Stimulated activated naive CD8-positive, alpha-beta T cell treated with anti-CD3 and anti-CD28 coated beads, Interleukin-15, Interleukin-2, amounts not matched to agents 100 U/mL and 50 U/mL, for 24 hours (primary cell): ENCODE measurements at places on chromosomes 2 and 18.

GRCh38 chr2:29010946-29011345 lies 29.8 kb downstream of the TOGARAM2 start:
- DNase-seq: peak; percentile 53

- DNase-seq: no peak
Measured at GRCh38 chr2:234032279-234032856, 18.1 kb upstream of the SPP2 start.

DNA sequence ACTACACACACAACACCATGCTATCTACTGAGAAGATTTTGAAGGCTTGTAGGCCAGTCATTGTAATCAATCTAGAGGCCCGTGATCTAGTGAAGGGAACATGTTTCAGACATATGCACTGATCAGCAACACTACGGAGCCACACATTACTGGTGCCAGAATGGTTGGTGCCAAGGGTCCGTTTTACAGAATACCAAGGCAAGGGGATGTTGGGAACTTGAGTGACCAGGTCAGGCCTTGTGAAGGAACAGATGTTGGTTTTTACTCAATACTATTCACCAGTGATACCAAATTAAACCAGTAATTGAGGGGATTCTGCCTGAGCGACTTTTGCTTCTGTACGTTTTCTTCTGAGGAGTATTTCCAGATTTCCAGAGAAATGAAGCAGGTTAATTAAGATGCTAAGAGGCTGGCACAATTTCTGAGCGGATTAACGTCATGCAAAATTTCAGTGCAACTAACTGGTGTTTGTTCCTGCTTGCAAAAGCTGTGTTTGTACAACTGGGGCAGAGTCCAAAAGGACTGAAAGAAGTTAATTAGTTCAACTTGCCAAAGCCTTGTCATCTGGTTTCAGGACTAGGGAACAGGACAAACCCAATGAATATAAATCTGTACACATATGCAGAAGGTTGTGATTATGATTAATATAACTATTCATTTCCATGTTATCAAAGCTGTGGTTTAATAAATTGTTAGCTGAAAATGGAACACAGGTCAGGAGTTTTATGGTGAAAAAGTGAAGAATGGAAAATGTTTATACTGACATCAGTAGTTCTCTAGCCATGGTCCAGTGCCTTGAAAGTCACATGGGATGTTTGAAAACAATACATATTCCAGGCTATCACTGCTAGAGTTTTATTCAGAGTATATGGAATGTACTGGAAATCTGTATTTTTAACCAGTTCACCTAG lies 432.1 kb upstream of the DCC start:
- no peak for DNase-seq

GRCh38 chr2:28521663-28522062 lies 25.8 kb downstream of the PLB1 start:
- no peak for DNase-seq

DNA sequence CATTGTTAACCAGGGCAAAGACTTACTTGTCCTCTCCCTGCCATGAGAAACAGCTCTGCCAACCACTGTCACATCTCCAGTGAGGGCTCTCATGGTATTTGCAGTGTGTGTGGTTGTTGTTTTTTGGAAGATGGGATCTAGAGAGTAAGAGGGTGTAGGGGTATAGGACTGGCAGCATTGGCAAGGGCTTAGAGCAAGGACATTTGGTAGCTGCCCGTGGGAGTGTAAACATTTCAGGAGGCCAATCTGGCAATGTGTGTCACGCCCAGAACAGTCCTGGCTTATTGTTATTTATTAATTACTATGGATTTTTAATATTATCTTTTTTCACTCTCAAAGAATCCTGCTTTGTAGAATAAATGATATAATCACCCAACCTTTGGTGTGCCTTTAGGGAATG lies 90.5 kb downstream of the TMEM17 start:
- DNase-seq: no peak

GRCh38 chr2:96325041-96325883 lies at the start of gene ITPRIPL1:
ITPRIPL1 (plus strand) TSS chr2:96325317; CDS start chr2:96325840, 523 bp downstream.
- peak; percentile 65 for DNase-seq

GRCh38 chr2:24330161-24330560 lies 30.2 kb downstream of the ITSN2 start:
- no peak for DNase-seq

DNA sequence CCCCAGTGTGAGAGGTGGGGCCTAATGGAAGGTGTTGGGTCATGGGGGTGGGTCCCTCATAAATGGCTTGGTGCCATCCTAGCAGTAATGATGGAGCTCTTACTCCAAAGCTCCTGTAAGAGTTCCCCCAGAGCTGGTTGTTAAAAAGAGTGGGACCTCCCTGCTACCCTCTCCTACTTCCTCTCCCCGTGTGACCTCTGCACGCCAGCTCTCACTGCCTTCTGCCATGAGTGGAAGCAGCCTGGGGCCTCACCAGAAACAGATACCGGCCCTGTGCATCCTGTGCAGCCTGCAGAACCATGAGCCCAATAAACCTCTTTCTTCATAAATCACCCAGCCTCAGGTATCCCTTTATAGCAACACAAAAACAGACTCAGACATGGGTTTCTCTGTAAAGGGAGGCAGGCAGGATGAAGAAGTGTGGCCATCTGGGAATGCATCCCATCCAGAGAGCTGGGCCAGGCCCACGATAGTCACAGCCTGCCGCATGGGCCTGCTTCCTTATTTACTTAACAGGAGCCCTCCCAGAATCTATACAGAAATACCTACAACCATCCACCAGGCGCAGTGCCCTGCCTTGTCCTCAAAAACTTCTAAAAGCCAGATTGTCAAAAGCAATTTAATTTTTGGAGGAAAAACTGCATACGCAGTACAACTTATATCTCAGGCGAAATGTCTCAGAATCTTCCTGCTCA lies 7.5 kb downstream of the PRLH start:
- no peak for DNase-seq

GRCh38 chr18:6644836-6645627 lies 84.5 kb upstream of the ARHGAP28 start:
- DNase-seq: no peak

DNA sequence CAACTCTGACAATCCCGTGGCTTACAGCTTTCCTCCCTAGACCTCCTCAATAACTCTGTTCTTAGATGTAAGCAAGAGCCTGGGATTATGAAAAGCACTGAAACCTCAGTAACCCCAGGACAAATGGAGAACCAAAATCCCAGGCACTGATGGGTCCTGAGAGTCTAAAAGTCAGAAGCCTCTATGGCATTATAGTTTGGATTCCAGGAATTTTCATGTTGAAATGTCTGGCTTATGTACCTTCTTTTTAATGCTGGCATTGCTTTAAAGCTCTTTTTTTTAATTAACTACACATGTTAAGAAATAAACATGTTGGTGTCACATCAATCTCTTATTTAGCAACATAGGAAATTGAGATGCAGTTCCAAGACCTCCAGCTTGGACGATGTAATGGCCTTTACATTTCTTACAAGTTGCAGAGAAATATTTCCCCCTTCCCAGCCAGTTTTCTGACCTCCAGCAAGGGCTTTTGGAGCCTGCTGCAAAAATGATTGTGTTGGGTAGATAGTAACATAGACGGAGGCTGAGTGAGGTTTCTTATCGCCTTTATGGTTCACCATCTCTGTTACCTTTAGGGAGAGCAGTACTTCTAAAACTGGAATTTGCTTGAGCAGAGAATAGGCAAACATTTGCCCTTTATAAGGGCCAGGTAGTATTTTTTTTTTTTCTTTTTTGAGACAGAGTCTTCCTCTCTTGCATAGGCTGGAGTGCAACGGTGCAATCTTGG lies 84.8 kb upstream of the RASGRP3 start:
- no peak for DNase-seq
